Stimulated activated CD8-positive, alpha-beta memory T cell treated with anti-CD3 and anti-CD28 coated beads, Interleukin-4, amount 100 ng/mL, for 48 hours (primary cell): ENCODE measurements at places on chromosomes 7 and 10.

- no peak for DNase-seq
Observed at GRCh38 chr10:114482480-114483304, 78.4 kb upstream of the AFAP1L2 start.

GRCh38 chr10:103888113-103888841, 29.7 kb downstream of the STN1 start:
- DNase-seq = peak; percentile 50

DNA sequence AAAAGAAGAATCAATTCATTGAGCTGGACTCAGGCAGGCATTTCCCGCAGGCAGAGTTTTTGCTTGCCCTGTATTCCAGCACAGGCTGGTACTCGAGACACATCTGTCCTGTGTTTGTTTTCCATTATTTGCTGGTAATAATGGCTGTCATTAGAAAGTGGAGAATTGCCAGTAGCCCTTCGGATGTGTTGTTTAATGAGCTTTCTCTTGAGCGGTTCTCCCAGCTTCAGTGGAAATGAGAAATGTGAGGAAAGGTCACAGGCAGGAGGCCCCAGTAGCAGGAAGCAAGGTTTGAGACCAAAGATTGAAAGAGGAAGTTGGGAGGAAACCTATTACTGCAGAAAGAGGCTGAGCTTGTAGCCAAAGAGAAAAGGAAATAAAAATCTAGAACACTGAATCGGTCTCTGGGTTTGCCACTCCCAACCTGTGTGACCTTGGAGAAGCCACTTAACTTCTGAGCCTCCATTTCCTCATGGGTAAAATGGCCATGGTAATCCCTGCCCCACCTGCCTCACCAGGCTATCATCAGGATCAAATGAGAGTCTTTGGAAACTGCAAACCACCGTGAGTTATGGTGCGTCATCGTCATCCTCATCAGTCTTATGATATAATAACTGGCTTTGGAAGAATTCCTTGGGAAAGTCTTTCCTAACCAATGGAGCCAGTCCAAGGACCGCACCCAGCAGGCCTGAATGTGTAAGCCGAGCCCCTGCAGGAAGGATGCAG, 67.7 kb downstream of the TACR2 start:
- no peak for DNase-seq

GRCh38 chr10:92418891-92419290, 127.9 kb downstream of the MARCHF5 start:
- DNase-seq = no peak

DNA sequence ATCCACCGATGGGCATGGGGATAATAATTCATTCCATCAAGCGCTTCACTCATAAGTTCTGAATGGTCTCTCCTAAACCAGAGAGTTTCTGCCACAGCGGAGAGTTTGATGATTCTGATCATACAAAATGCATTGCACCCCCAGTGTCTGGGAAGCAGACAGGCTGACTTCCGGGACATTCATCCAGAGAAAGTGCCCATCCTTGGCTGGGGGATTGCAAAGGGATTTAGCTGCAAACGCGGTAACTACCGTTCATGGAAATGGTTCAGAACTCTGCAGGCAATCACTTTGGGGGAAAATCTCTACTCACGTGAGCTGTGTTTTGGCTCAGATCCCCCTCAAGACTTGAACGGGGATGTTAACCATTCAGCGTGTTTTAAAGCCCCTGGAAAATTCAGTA, 33.4 kb upstream of the CALN1 start:
- DNase-seq = no peak

GRCh38 chr7:55178863-55179773, 160.3 kb downstream of the EGFR start:
- DNase-seq = no peak
